Effector CD4-positive, alpha-beta T cell (primary cell): ENCODE measurements at places on chromosomes 1 and 21.
A peak's percentile ranks its signal among the peaks of the same experiment; 100 is the strongest.

DNA sequence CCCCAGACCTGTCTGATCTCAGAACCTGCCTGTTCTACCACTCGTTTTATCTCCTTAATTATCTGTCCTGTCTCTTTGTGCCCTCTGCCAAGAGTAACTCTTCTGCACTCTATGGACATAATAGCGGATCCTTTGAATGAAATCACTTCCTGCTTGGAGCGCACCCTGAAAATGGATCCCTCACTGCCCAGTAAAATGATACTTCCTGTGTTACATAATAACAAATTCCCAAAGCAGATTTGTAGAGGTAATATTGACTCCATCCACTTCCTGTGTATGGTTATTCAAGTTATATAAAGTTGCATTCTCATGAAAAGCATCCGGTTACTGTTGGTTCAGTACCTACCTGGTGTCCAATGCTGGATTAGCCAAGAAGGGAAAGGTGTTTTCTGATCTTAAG, 246.0 kb downstream of the TRABD2B start:
- DNase-seq = no peak

GRCh38 chr1:49630156-49630555, 393.6 kb downstream of the AGBL4 start:
- DNase-seq = no peak

GRCh38 chr1:22562584-22563583, at the start of gene EPHA8:
TSS of gene EPHA8 (plus strand) at chr1:22563489. CDS start at chr1:22563636, 147 bp downstream.
- no peak for DNase-seq

DNA sequence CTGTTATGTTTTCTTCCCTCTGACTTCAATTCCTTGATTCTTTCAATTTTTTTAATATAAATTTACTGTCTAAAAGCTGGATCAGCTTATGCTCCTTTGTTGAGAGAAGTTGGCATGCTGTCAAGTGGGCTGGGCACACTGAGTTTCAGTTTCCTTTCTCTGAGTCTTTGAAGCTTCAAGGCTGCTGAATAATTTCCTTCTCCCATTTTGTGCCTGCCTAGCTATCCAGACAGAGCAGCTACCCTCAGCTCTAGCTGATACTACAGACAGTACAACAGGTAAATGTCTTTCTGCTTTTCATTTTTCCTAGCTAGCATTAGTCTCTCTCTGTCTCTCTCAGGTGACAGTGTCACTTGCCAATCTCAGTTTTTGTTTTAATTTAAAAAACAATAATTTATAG, at the start of gene IFI44:
Gene IFI44, plus strand, starts transcription at position 204 of the 400 bp plus-strand sequence. CDS start 365 bp downstream, outside the sequence.
- DNase-seq = peak; percentile 65

GRCh38 chr1:5098981-5099385, 444.6 kb downstream of the AJAP1 start:
- DNase-seq = no peak

- DNase-seq = peak; percentile 72
Measured at GRCh38 chr1:230917284-230918135, 49.2 kb upstream of the C1orf198 start.

DNA sequence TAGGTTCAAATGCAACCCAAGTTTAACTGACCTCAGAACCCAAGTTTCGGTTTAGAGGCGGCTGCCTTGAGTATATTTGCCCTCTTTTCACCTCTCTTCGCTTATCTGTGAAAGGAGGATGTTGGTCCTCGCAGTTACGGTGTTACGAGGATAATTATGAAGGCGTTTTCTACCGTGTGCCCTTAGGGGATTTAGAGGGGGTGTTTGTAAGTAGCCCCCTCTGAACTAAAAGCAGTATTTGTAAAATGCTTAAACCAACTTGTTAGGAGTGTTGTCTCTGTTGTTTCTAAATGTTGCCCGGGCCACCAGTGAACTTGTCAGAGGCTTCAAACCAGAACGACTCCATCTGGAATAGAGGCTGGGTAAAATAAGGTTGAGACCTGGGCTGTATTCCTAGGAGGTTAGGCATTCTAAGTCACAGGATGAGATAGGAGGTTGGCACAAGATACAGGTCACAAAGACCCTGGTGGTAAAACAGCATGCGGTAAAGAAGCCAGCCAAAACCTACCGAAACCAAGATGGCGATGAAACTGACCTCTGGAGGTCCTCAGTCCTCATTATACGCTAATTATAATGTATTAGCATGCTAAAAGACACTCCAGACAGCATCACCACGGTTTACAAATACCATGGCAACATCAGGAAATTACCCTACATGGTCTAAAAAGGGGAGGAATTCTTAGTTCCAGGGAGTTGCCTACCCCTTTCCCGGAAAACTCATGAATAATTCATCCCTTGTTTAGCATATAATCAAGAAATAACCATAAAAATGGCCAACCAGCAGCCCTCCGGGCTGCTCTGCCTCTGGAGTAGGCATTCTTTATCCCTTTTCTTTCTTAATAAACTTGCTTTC, 1.0 kb upstream of the PSRC1 start:
- no peak for DNase-seq

DNA sequence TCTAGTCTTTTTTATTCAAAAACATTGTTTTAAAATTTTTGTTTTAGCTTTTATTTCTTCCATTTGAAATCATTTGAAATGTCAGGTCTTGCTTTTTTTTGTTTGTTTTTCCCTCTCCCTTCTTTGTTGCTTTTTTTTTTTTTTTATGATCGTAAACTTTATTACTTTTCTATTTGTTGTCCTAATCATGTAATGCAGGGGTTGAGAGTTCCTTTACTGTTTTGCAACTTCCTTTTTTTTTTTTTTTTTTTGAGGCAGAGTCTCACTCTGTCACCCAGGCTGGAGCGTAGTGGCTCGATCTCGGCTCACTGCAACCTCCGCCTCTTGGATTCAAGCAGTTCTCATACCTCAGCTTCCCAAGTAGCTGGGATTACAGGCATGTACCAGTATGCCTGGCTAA, 24.8 kb downstream of the IVNS1ABP start:
- no peak for DNase-seq

- no peak for DNase-seq
Measured at GRCh38 chr1:244869364-244869827, 5.1 kb upstream of the HNRNPU start.

- no peak for DNase-seq
Measured at GRCh38 chr21:40043423-40043822, 176.2 kb downstream of the PCP4 start.

DNA sequence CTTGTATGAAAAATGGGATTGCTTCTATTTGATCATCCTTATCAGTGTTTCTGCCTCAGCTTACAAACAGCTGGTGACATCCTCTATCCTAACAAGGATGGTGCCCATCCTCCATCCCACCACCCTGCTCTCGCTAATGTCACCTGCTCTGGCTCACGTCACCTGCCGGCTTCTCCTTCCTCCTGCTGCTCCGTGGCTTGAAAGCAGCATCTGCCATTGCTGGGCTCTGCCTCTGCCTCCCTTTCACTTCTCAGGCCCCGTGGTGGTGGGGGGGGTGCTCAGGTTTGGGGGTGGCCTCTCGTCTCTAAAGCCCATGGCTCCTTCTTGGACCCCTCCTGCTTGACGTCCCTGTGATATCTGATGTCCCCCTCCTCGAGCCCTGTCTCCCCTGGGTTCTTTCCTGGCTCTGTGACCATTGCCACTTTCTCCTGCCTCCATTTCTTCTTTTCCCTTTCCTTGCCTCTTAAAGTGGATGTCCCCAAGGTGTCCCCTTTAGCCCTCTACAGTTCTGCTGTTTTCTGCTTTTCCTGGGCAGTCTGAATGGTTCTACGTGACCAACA, 135.5 kb upstream of the ERRFI1 start:
- no peak for DNase-seq

DNA sequence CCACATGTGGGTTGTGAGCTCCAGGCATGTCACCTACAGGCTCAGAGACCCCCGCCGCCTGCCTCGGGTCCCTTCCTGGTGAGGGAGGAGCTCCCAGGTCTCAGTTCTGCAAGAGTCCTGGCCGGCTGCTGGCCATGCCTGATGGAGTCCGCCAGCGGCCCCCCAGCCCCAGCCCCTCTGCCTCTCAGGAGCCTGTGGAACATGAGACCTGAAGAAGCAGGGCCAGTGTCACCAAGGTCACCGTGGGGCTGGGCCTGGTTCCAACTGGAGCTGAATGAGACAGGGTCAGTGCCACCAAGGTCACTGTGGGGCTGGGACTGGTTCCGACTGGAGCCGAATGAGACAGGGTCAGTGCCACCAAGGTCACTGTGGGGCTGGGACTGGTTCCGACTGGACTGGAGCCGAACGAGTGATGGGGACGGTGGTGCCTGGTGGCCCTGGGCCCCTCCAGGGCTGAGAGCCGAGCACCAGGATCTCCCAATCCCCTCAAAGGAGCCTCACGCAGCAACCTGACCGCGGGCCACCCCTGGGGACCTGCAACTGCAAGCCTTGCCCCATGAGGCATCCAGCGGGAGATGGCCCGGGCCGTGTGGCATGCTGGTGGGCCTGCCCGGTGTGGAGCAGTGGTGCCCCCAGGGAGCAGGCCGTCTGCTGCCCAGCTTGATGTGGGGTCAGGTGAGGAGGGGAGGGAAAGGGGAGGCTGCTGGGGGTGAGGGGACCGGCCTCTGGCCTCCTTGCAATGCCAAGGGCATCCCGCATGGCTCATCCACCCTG, 14.5 kb upstream of the PTTG1IP start:
- no peak for DNase-seq

GRCh38 chr1:100077531-100077930, 55.2 kb downstream of the SASS6 start:
- DNase-seq = no peak

DNA sequence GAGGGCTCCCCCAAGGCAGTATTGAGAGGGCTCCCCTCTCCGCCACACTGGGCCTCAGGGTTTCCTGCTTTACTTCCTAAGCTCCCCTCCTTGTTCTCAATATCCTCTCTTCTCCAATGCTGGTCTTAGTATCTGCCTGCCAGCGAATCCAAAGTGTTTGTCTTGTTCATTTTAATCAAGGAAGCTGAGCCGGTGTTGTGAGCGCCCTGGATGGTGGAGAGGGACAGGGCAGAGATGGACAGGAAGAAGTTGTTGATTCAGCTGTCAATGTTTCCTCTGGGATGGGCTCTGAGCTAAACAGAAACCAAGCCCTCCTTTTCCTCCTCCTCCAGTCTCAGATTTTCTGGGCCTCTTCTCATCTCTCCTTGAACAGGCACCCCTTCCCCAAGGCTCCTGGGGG, 5.4 kb downstream of the OLFML3 start:
- no peak for DNase-seq

DNA sequence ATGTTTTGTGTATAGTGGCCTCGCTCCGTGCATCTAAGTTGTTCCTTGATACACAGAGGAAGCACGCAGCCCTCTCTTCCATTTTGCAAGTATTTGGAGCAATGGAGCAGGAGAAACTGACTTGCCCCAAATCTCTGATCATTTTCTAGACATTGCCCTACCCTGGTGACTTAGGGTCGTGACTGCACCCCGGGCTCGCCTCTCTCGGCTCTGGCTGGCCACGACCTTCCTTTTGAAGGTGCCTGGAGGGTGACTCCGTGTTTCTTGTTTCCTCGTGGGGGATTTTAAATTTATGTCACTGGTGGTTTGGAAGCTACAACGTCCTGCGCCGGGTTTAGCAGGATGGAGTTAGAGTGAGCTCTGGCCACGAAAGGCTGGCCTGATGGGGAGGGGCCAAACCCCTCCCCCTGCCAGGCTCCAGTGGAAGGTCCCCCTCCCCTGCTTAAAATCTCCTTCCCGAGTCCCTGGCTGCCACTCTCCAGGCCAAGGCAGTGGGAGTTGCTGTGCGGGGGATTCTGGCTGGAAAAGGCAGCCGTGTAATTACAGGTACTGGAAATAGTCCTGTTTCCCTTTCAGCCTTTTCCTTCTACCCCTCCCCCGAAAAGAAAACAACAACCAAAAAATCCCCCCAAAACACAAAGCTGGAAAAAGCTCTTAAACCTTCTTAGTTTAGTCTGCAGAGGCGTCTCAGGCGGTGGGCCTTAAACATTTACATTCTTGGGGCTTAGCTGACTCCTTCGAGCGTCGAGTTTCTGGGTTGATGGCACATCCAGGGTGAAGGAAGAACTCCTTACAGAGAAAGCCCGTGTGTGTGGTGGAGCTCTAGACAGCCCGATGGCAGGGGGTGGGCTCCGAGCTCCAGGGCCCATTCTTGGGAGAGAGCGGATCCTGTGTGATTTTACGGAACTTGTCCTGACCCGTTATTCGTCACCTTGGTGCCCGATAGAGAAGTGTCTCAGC, 28.1 kb downstream of the SPSB1 start:
- no peak for DNase-seq

DNA sequence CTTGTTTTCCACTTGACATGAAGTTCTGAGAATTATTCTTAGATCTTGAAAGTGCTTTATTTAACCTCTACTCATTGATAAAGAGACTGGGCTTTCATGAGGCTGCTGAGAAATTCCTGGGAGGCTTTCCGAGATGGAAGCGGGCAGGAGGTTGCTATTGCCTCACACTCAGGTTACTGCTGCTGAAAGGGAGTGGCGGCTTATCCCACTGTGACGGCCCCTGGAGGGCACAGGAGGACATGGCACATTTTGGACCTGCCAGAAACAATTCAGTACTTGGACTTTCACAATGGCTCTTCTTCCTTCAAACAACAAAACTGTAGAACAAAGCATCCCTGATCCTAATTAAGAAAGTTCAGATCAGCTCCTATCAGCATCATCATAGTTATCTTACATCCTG, 16.2 kb upstream of the MARK1 start:
- no peak for DNase-seq

GRCh38 chr1:245809361-245809760, 654.6 kb downstream of the KIF26B start:
- no peak for DNase-seq

GRCh38 chr1:160578175-160578524, 1.1 kb downstream of the CD84 start:
- no peak for DNase-seq

- DNase-seq = peak; percentile 79
Measured at GRCh38 chr1:156126630-156127534, 12.4 kb downstream of the LMNA start.

GRCh38 chr1:237258871-237259270, 216.9 kb downstream of the RYR2 start:
- no peak for DNase-seq

GRCh38 chr21:46239817-46240325, 11.3 kb upstream of the LSS start:
- no peak for DNase-seq

DNA sequence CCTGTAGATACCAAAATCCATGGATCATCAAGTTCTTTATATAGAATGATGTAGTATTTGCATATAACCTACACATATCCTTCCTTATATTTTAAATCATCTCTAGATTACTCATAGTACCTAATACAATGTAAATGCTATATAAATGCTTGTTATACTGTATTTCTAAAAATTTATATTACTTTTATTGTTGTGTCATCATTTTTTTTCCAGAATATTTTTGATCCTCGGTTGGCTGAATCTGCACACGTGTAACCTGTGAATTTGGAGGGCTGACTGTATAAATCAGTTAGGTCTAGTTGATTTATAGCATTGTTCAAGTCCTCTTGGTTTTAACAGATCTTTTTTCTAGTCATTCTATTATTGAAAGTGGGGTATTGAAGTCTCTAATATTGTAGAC, 23.3 kb downstream of the OBSCN start:
- no peak for DNase-seq

- no peak for DNase-seq
Measured at GRCh38 chr1:213623862-213624261, 363.9 kb upstream of the PROX1 start.

DNA sequence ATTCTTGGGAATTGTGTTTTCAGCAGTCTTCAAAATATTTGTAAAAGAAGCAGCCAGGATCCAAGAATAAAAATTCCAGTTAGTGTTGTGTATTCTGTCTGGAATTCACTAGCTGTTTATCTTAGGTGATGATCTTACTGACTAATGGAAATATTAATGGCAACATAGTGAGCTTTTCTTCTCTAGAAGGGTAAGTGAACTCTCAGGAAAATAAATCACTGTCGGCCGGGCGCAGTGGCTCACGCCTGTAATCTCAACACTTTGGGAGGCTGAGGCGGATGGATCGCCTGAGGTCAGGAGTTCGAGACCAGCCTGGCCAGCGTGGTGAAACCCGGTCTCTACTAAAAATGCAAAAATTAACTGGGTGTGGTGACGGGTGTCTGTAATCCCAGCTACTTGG, 87.4 kb upstream of the KIF1B start:
- DNase-seq = no peak
